ENCODE measurements at places on chromosomes 11 and 22. TPM values are rescaled to one million over a fixed set of nuclear protein-coding genes. Genes with fewer than 3 reads are reported as not detected.

- DNase-seq = no peak
Measured at GRCh38 chr11:34379539-34379938, 21.7 kb upstream of the ABTB2 start.

- no peak for DNase-seq
Measured at GRCh38 chr11:64068705-64069400, 33.1 kb downstream of the FLRT1 start.

- DNase-seq = no peak
Measured at GRCh38 chr11:117950301-117950700, 21.1 kb upstream of the TMPRSS13 start.

- DNase-seq = no peak
Measured at GRCh38 chr11:102295045-102295444, 22.2 kb upstream of the BIRC3 start.

DNA sequence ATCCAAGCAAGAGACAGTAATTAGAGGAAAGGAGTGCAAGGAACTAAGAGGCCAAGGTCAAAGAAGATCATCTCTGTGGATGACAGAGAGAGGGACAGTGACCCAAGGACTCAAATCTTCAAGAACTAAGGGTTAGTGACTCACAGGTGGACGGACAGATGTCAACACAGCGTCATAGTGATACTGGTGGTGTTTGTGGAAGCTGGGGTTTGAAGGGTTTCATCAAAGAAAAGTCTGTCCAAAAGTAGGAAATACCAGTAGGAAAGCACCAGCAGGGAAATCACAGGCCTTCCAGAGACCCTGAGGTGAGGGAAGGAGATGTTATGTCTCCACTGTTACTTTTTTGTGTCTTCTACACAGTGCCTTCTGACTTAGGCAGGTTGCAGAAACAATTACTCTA, 32.2 kb downstream of the IL10RA start:
- DNase-seq = no peak

DNA sequence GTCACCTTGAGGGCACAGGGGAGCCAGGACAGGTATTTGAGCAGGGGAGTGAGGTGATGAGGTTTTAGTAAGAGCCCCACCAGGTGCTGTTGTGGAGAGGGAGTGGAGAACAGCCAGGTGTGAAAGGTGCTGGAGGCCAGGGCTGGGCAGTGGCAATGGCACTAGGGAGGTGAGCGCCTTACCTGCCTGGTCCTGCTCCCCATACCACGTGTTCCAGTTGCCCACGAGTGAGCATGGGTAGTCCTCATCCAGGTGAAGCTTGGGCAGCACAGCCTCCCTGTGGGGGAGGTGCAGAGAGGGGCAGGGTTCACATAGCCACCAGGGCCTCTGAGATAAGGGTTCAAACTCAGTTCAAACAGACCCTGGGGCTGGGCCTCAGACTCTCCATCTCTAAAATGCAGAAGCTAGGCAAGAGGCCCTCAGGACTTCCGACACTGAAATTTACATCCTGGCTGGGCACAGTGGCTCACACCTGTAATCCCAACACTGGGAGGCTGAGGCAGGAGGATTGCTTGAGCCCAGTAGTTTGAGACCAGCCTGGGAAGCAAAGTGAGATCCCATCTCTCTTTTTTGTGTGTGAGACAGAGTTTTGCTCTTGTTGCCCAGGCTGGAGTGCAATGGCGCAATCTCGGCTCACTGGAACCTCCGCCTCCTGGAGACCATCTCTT, 11.8 kb downstream of the NIPSNAP1 start:
- DNase-seq = no peak

GRCh38 chr22:29768052-29768693, 1.0 kb downstream of the UQCR10 start:
- DNase-seq = no peak

DNA sequence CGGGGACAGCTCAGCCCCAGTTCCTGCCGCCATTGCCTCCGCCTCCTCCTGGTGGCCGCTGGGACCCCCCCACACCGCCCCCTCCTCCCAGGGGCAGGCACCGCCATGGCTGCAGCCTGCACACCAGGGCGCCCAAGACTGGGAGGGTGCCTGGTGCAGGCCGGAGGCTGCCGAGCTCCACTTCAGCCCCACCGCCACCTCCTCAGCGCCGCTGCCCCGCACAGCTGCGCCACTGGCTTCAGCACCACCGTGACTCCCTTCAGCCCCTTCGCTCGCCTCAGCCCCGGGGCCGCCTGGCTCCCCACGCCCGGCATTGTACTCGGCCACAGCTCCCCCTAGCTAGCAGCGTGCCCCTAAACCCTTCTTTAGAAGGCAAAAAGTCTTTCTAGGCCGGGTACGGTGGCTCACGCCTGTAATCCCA, 131.1 kb downstream of the CRYBB2 start:
- DNase-seq = no peak

GRCh38 chr11:63961608-63962412, 12.6 kb upstream of the COX8A start:
- peak; percentile 29 for DNase-seq

GRCh38 chr22:37514526-37515051, 4.6 kb downstream of the CARD10 start:
- no peak for DNase-seq

GRCh38 chr11:121938076-121938475, 177.9 kb downstream of the BLID start:
- no peak for DNase-seq

- no peak for DNase-seq
Measured at GRCh38 chr11:104776501-104777170, 121.6 kb downstream of the CASP12 start.

GRCh38 chr11:117823294-117823945, 1.1 kb downstream of the FXYD2 start:
- peak; percentile 39 for DNase-seq

- no peak for DNase-seq
Measured at GRCh38 chr11:110318638-110319404, 22.4 kb upstream of the RDX start.

DNA sequence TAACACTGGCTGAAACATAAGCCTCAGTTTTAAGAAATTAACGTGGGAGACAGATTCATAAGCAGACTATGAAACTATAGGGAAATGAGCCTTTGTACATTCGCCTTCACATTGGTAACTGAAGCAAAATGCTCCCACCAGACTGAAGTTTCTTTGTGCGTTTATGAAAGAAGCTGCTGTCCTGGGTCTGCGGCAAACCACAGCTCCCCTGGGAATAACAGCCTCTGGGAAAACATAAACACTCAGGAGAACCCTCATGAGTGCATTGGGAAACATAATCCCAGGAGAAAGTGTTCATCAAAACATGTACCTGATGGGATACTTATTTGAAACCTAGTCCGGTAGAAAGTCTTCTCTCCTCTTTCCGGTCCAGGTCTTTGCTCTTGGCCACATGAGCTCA, 193.1 kb upstream of the LARGE1 start:
- no peak for DNase-seq

- no peak for DNase-seq
Measured at GRCh38 chr11:13207270-13207664, 70.3 kb upstream of the BMAL1 start.

DNA sequence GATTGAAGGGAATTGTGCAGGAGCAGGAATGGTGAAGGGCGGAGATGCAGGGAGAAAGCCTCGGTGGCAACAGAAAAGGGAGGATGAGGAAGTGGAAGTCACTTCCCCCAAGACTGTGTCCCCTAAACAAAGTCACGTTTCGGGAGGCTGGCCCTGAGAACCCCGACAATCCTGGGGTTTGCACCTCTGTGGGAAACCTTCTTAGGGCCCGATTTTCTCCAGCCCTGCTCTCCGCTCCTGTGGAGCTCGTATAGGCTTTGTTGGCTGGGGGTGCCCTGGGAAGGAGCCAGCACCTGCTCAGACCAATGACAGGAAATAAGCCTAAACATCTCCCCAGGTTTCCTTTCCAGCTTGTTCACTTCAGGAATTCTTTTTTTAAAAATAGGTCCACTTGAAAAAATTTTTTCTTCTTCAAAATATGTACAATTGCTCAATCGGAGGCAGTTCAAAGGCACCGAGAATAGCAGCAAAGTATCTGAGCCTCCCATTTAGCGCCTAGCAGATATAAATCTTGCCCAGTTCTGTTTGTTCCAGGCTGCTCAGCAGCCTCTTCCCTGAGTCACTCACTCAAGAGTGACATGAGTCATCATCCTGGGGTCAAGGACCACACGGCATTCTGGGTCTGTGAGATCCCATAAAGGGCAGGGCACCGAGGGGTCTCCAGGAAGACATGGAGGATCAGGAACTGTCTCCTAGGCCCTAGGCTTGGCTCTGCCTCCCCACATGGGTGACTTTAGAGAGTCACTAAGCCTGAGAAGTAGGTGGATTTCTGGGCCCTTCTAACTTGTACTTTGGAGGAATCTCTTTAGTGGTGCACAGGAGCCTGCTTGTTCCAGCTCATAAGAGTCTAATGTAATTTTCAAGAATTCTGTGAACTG, 34.0 kb downstream of the IRAG1 start:
- no peak for DNase-seq

The KRTAP5-2 gene
- total RNA-seq = not detected

The CHRNA10 gene
- total RNA-seq = 0.21 TPM

The PAX6 gene
- total RNA-seq = 215 TPM

The IGSF9B gene
- 5.4 TPM for total RNA-seq

The LRP4 gene
- total RNA-seq = 9.2 TPM

The TBX1 gene
- total RNA-seq = not detected

The CDKN1C gene
- 47.8 TPM for total RNA-seq
